ENCODE measurements at places on chromosomes 11 and 22.

DNA sequence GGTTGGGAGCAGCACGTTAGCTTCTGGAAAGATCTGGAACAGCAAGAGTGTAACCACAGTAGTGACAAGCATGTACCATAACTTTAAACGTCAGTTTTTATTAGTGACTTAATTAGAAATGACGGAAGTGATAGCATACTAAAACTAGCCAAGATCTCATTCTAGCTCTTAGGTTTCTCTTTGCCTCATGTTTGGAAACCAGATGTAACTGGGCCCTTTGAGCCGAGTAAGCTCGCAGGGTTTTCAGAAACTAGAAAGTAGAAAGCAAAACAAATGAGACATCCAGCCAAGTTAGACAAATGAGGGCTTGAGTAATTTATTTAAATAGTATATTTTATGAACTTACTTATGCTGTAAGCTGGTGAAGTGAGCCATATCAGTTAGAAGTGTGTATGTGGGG is 40.2 kb upstream of the SLC5A12 start:
- no peaks in the 10 kb centered on the region for H3K36me3 ChIP-seq
- H3K27me3 ChIP-seq: no peaks in the 10 kb centered on the region
- H3K27ac ChIP-seq: no peak overlapping the region

DNA sequence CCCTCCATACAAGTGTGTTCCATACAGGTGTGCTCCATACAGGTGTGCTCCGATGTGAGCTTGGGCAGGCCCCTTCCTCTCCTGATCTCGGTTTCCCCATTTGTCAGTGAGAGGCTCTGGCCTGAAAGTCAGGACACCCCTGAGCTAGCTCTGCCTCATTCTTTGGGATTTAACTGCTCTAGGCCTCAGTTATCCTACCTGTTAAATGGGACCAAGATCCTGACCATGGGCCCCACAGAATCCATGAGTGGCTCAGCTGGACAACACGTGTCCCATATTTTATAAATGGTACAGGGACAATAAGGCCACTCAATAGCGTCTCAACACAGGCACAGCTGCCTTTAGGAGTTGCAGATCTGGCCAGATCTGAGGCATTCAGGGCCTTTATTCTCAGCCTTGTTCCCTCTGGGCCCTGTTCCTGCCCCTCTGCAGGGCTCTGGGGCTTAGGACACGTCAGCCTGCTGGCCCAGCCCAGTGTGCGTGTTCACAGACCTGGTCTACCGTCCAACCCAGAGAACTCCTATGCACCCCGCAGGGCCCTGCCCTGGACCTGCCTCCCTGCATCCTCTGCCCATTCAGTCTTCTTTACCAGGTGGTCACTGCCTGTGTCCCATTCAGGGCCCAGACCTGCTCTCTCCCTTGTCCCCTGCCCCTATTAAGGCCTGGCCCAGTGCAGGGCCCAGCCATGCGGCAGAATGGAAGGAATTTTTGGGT is 18.9 kb upstream of the IGLL1 start:
- H3K27ac ChIP-seq: no peak overlapping the region
- no peaks in the 10 kb centered on the region for H3K27me3 ChIP-seq
- no peaks in the 10 kb centered on the region for H3K36me3 ChIP-seq

DNA sequence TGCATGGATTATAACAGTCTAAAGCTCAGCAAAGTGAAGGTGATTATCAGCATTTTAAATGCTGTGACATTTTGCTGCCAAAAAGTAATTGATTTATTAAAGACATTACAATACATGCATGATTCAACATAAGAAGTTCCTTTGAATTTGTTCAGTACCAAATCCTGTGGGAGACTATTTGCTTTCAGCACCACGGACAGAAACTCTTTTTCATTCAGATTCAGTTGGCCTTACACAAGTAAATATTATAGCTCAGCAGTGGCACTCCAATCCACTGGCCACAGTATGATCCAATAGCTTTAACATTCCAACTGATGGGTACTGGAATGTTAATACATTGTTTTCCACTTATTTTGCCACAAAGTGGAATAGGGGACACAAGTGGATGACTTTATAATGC is 806.7 kb downstream of the NTM start:
- no peak overlapping the region for H3K27ac ChIP-seq
- no peak overlapping the region for H3K4me3 ChIP-seq
- H3K36me3 ChIP-seq: no peaks in the 10 kb centered on the region
- no peaks in the 10 kb centered on the region for H3K27me3 ChIP-seq
- H3K4me1 ChIP-seq: no peaks in the 10 kb centered on the region

- no peak overlapping the region for H3K27ac ChIP-seq
- no peak for DNase-seq
- no peaks in the 10 kb centered on the region for H3K36me3 ChIP-seq
- no peak overlapping the region for H3K4me3 ChIP-seq
- no peaks in the 10 kb centered on the region for H3K4me1 ChIP-seq
These were observed 63.8 kb downstream of the TRIM29 start for GRCh38 chr11:120074076-120074475.

DNA sequence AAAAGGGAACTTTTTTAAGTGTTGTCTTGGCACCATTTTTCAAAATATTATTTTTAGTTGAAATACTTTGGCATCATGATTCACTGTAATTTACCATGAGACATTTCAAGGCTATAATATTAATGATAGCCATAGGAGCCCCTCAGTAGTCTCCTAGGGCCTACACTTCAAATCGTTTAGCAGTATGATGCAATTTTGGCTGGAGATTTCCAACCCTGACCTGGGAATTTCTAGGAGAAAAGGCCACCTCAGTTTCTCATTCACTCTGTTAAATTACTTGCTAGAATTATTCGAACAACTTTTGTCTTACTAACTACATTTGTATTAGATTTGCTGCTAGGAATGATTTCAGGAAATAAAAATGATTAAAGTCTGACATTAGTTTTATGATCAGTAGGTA is 1610.9 kb upstream of the RAG2 start:
- no peaks in the 10 kb centered on the region for H3K36me3 ChIP-seq
- no peak overlapping the region for H3K27ac ChIP-seq
- H3K27me3 ChIP-seq: no peaks in the 10 kb centered on the region
- no peak for DNase-seq
- no peaks in the 10 kb centered on the region for H3K4me1 ChIP-seq

GRCh38 chr11:130068986-130069658 is 572 bp upstream of the APLP2 start:
- DNase-seq: peak; percentile 89
- H3K4me1 ChIP-seq: peaks cover 41% of the 10 kb centered on the region

GRCh38 chr11:107014871-107015270 is 3.4 kb downstream of the GUCY1A2 start:
- H3K4me3 ChIP-seq: no peak overlapping the region
- no peaks in the 10 kb centered on the region for H3K36me3 ChIP-seq
- H3K27ac ChIP-seq: no peak overlapping the region

DNA sequence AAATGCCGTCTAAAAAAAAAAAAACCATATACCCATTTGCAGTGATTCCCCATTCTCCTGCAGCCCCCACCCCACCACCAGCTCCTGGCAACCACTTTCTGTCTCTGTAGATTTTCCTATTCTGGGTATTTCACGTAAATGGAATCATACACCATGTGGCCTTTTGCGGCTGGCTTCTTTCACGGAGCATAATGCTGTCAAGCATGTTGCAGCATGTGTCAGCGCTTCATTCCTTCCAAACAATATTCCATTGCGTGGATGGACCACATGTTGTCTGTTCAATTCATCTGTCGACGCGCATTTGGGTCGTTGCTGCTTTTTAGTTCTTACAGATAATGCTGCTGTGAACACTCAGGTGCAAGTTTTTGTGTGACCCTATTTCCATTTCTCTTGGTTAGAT is 14.8 kb upstream of the EMID1 start:
- H3K4me3 ChIP-seq: no peak overlapping the region
- H3K27me3 ChIP-seq: no peaks in the 10 kb centered on the region
- no peak overlapping the region for H3K27ac ChIP-seq
- no peak for DNase-seq
- H3K4me1 ChIP-seq: peaks cover 9% of the 10 kb centered on the region
- H3K36me3 ChIP-seq: no peaks in the 10 kb centered on the region

- H3K4me1 ChIP-seq: no peaks in the 10 kb centered on the region
- no peak for DNase-seq
- no peak overlapping the region for H3K27ac ChIP-seq
- no peaks in the 10 kb centered on the region for H3K36me3 ChIP-seq
- no peak overlapping the region for H3K4me3 ChIP-seq
These were observed 538.4 kb downstream of the FAM181B start for GRCh38 chr11:82195283-82195682.

DNA sequence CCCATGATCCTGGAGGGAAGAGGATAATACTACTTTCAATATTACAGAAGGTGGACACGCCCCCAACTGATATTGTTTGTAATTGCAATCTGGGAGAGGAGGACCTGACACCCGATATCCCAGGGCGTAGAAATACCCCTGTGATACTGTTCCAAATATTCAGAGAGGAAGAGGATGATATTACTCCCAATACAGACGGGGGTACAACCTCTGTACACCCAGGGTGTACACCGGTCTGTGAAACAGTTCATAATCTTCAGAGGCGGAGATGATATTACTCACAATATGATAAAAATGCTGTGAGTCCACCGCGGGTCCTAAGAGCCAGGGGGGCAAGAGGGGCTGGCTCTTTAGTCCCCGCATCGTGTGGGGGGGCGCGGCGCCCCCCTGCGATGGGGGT is 57.2 kb upstream of the ALDH3B2 start:
- no peak overlapping the region for H3K4me3 ChIP-seq
- H3K4me1 ChIP-seq: no peaks in the 10 kb centered on the region
- no peaks in the 10 kb centered on the region for H3K36me3 ChIP-seq

DNA sequence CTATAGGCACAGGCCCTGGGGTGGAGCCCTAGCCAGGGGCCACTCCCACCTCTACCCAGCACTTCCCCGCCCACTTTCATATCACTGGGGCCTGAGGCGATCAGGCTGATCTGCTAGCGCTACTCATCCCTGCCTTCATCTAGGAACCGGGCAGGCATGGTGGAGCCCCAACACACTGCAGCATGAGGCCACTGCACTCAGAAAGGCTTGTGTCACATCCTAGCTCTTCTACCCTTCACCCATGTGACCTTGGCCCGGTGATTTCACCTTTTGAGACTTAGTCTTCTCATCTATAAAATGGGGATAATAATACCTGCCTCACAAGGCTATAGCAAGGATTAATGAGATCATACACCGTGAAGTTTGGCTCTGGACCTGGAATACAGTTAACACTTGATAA is 18.1 kb upstream of the GDPD5 start:
- no peaks in the 10 kb centered on the region for H3K36me3 ChIP-seq
- no peak overlapping the region for H3K4me3 ChIP-seq
- H3K4me1 ChIP-seq: no peaks in the 10 kb centered on the region
- H3K27ac ChIP-seq: no peak overlapping the region

DNA sequence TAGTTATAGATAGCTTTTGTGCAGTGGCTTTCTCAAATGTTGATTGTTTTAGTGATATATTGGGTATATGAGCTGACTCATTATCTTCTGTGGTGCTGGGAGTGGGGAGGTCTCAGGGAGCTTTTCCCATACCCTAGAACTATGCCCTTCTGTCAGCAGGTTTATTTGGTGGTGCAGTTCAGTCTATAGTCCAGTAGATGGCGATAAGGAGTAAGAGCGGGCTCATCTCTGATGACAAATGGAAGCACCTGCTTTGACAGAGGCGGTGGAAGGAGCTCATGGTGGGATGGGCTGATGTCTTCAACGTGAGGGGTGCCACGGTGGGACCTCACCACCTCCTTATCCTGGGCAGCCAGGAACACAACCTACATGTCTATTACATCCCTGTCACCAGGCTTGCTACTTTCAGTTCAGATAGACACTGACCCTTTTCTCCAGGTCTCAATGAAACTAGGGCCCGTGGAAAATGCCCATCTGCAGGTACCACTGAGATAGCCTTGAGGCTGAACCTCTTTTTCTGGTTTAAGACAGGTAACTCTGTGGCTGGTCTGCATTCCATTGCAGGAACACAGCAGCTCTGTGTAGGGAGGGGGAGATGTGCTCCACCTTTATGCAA is 13.0 kb upstream of the OR6A2 start:
- no peaks in the 10 kb centered on the region for H3K4me1 ChIP-seq
- peak; percentile 54 for DNase-seq
- no peak overlapping the region for H3K4me3 ChIP-seq

GRCh38 chr11:45798793-45799441 is 6.0 kb upstream of the SLC35C1 start:
- H3K27ac ChIP-seq: no peak overlapping the region
- H3K27me3 ChIP-seq: no peaks in the 10 kb centered on the region
- H3K4me3 ChIP-seq: no peak overlapping the region
- no peaks in the 10 kb centered on the region for H3K36me3 ChIP-seq
- no peak for DNase-seq

GRCh38 chr11:122334546-122335339 is 218.7 kb upstream of the BLID start:
- no peaks in the 10 kb centered on the region for H3K36me3 ChIP-seq
- no peak overlapping the region for H3K4me3 ChIP-seq
- peaks cover 7% of the 10 kb centered on the region for H3K4me1 ChIP-seq

DNA sequence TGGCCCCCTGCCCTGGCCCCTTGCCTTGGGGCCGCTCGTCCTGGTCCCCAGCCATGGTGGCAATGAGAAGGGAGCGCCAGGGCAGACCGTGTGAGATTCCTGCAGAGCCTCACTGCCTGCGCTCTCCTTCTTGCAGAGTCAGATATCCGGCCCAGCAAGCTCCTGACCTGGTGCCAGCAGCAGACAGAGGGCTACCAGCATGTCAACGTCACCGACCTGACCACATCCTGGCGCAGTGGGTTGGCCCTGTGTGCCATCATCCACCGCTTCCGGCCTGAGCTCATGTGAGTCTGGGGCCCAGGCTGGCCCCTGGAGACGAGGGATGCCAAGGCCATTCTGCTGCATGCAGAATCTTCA is 114.1 kb downstream of the MICAL2 start:
- no peaks in the 10 kb centered on the region for H3K27me3 ChIP-seq
- peak overlapping the region; percentile 19 for H3K27ac ChIP-seq
- peaks cover 41% of the 10 kb centered on the region for H3K4me1 ChIP-seq

DNA sequence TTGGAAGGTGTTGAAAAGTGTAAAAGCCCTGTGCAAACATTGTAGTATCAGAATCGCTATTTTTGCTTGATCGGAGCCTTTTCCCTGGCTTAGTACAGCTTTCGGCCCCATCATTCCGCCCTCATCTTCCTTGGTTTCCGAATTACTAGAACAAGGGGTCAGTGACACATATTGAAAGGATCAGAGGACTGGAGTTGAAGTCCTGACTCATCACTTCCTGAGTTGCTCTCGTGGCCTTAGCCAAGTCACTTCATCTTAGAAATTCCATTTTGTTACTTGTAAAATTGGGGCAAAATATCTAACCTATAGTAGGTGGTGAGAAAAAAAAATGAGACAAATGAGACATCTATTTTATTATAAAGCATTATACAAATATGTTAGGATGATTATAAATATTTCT is 375.0 kb downstream of the NTM start:
- H3K27me3 ChIP-seq: peaks cover 2% of the 10 kb centered on the region
- no peak overlapping the region for H3K27ac ChIP-seq
- no peaks in the 10 kb centered on the region for H3K4me1 ChIP-seq
- no peaks in the 10 kb centered on the region for H3K36me3 ChIP-seq

- H3K36me3 ChIP-seq: no peaks in the 10 kb centered on the region
- H3K4me3 ChIP-seq: peak overlapping the region; percentile 41
- no peak for DNase-seq
- peak overlapping the region; percentile 61 for H3K27ac ChIP-seq
These were observed 18.2 kb downstream of the LIMK2 start for GRCh38 chr22:31230155-31230870.

Data from common myeloid progenitor, CD34-positive (primary cell).